ENCODE measurements at places on chromosomes 12 and 14.
A peak's percentile ranks its signal among the peaks of the same experiment; 100 is the strongest.

DNA sequence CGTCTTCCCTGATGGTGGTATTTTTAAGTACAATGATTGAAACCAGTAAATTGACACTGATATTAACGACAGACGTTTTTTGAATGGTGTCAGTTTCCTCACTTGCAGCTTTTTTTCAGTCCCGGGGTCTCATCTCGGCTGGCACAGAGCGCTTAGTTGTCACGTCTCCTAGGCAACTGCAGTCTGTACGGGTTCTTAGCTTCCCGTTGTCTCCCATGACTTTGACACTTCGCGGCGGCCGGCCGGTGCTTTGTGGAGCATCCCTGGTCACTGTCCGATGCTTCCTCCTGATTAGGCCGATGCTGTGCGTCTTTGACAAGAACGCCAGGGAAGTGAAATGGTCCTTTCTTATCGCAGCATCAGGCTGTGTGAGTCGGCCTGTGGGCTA, 67.4 kb downstream of the ADGRD1 start:
- no peak for DNase-seq

DNA sequence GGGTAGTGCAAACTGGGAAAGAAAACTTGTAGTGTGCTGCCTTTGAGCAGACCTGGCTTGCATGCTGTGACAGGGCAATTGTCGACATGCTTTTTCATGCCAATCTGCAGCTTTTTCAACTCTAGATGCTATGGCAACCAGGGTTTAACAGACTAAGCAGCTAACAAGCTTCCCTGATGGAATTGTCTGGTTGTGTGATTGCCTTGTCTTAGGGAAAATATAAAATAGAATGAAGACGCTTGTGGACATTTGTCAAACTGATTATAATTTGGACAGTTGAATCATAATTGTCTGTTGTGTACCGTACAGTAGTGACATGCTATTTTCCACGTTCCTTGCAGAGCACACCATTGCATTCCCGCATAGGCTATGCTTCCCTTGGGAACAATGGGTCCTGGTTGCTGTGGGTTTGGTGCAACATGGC, 113.0 kb downstream of the FOXG1 start:
- no peak for DNase-seq

DNA sequence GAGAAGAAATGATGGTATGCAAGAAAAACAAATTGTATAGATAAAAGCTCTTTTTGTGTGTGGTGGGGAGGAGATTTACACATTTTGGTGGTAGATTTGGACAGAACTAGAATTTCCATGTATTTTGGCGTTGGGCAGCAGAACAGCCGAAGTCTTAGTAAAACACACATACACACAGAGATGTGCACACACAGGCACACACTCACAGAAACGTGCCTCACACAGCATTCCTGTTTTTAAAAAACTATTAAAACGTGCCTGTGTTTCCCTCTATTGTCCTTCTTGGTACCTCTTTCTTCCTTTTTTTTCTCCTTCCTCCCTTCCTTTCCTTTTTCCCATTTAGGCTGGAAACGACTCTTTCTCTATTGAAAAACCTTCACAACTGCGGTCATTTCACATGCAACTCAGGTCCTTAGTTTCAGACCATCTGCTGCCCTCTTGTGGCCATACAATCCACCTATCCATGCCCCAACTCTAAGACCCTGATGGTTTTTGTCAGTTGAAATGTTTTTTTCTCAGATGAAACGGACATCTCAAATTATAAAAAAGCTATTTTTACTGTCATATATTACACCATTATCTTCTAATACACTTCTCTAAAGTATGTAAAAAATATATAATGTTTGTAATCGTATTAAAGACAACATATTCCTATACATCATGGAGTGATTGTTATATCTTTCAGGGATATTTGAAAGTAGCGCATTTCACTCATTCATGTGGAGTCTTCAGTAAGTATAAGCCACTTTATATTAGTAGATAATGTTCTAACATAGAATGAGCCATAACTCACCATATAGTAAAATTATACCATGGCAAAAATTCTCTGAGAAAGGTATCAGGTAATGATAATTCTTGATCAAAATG, 386.7 kb upstream of the NOVA1 start:
- DNase-seq = peak; percentile 63

GRCh38 chr14:44170556-44170955, 336.5 kb downstream of the FSCB start:
- no peak for DNase-seq

GRCh38 chr14:51284241-51284640, 44.2 kb downstream of the TMX1 start:
- DNase-seq = no peak

DNA sequence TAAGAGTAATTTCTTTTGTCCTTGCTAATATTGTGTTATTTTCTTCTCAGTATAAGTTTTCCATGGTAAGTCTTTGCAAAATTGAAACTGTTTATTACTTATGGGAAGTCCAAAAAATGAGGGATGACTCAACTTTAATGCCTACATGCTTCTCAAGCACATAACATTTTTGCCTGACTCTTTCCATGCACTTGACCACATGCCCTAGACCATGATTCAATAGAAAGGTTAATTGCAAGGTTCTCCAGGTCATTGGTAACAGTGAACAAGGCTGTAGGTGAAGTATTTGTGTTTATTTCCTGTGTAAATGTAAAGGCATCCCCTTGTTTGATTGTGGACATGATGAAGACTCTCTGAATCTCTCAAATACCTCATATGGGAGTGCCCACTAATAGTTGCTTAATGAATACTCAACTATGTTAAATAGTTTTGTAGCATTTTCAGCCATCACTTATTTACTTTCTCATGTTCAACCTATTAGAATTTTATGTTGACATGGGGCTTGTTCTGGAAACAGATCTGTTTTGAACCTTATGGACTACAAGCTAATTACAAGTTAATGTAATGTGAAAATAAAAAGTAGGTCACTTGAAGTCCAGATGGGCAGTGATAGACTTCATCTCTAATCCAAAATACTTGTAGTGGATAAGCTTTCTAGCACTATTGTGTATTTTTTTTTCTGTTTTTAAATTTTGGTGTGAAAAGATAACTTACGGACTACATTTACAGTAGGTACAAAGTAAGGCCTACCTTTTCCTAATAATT, 131.7 kb downstream of the TMTC2 start:
- no peak for DNase-seq

DNA sequence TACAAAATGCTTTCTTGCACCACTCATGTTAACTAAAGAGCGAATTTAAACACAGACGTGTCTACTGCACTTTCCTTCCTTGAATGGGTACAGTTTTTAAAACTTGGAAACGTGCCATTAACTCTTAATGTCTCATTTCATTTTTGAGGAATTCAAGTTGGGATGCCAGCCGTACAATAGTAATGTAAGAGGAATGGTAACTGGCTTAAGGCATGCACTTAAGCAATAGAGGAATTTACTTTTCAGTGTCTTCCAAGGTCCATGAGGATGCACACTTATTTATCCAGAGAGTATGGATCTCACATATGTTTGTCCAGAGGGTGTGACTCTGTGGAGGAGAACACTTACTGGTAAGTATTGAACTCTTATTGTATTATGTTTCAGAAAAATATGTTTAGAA, 52.9 kb downstream of the PPP4R4 start:
- no peak for DNase-seq

- peak; percentile 29 for DNase-seq
These were observed 49.0 kb upstream of the STON2 start for GRCh38 chr14:81449114-81449513.

GRCh38 chr14:20787025-20787424, 6.0 kb downstream of the RNASE6 start:
- DNase-seq = no peak

All from heart right ventricle (tissue), 16 donors.